ENCODE measurements at places on chromosomes 3 and 15.

DNA sequence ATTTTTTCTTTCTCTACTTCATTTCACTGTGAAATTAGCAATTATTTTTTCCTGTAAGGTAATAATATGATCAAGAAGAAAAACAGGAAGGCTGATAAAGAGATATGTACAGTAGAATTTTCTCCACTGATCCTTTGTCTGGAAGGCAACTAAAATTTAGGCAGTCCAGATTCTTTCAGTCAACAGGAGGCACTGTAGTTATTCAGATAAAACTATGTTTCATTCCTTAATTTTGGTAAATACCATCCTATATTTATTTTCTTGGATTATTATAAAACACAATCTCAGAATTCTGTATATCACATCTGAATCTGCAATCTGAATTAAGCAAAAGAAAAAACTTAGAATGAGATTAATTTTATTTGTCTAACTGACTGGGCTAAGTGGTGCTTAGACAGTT, 343.2 kb downstream of the LSAMP start:
- no peak for DNase-seq

GRCh38 chr15:39154776-39155175, 426.1 kb upstream of the THBS1 start:
- DNase-seq: no peak

- DNase-seq: no peak
Observed at GRCh38 chr3:188331166-188331565, 177.2 kb downstream of the LPP start.

- no peak for DNase-seq
Observed at GRCh38 chr15:37794947-37795346, 139.5 kb upstream of the TMCO5A start.

- DNase-seq: no peak
Observed at GRCh38 chr3:57637391-57637790, 40.2 kb upstream of the ARF4 start.

DNA sequence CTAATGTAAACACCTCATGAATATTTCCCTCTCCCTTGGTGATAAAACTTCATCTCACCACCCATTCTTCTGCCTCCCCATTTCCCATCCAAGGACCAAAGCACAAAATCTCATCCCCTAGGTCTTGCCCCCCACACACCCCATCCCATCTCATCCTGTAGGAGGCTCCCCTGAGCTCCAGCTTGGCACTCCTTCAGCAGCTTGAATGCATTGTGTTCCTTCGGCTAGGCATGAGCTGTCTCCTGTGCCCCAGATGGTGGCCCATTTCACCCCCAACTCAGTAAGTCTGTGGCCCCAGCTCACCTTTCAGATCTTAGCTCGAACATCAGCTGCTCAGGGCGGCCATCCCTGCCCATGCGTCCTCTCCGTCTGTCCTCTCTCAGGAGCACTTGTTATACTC, 203.6 kb upstream of the NR2F2 start:
- DNase-seq: no peak

- no peak for DNase-seq
Observed at GRCh38 chr3:160852856-160853255, 96.8 kb downstream of the PPM1L start.

DNA sequence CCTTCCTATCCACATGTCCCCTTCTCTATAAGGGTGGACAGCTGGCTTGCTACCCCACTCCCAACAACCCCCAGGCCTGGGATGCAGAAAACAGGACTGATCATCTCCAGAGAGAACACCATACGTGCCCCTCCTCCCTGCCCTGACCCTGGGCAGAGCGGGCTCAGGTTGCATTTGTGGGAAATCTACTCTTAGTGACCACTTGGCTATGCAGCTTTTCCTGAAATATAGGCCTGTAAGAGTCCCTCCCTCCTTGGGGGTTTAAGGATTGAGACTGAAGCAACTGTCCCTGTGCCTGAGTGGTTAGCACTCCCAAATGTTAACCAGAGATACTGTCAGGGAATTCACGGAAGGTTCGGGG, 11.7 kb downstream of the SH2D7 start:
- DNase-seq: no peak

GRCh38 chr15:74723187-74723586, 2.1 kb downstream of the CYP1A1 start:
- DNase-seq: no peak

GRCh38 chr3:189567322-189567721, 63.9 kb upstream of the TP63 start:
- no peak for DNase-seq

GRCh38 chr15:78617516-78617915, 3.3 kb downstream of the CHRNA3 start:
- DNase-seq: no peak

GRCh38 chr3:4750306-4750968, 228.8 kb upstream of the BHLHE40 start:
- DNase-seq: no peak

DNA sequence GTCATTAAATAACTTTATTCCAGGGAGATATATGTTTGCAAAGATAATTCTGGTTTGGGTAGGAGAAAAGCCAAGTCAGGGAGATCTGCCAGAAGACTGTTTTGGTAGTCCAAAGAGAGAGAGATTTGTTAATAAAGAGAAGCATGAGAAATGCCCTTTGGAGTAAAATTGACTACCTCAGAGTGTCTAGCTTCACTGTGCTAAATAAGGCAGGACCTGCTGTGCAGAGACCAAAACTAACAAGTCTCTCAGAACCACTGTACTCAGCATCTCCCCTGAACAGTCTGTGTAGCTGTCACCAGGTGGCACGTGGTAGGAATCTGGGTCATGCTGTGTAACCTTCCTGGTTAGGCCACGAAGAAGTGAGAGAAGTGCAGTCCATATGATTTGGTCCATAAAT, 31.6 kb upstream of the SLC35G2 start:
- peak; percentile 2 for DNase-seq

GRCh38 chr3:123330441-123330991, 118.4 kb downstream of the ADCY5 start:
- no peak for DNase-seq

GRCh38 chr3:5465183-5465582, 277.7 kb downstream of the EDEM1 start:
- DNase-seq: no peak

GRCh38 chr15:32833379-32833821, 115.6 kb downstream of the GREM1 start:
- DNase-seq: no peak

DNA sequence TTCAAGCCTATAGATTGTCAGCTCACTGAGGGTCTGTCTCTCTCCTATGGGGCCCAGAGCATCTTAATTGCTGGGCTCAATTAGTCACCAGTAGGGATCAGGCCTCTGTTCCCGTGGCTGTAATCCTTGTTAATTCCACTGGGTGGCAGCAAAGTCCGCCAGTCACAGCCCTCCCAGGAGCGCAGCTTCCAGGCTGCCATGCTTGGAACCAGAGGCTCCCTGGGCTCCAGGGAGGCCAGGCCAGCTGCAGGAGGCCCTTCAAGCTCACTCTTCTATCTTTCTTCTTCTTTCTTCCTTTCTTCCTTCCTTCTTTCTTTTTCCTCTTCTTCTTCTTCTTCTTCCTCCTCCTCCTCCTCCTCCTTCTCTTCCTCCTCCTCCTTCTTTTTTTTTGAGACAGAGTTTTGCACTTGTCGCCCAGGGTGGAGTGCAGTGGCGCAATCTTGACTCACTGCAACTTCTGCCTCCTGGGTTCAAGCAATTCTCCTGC, 14.4 kb downstream of the RNU5B-1 start:
- peak; percentile 69 for DNase-seq

- DNase-seq: no peak
Observed at GRCh38 chr3:133237380-133237779, 162.5 kb upstream of the BFSP2 start.

DNA sequence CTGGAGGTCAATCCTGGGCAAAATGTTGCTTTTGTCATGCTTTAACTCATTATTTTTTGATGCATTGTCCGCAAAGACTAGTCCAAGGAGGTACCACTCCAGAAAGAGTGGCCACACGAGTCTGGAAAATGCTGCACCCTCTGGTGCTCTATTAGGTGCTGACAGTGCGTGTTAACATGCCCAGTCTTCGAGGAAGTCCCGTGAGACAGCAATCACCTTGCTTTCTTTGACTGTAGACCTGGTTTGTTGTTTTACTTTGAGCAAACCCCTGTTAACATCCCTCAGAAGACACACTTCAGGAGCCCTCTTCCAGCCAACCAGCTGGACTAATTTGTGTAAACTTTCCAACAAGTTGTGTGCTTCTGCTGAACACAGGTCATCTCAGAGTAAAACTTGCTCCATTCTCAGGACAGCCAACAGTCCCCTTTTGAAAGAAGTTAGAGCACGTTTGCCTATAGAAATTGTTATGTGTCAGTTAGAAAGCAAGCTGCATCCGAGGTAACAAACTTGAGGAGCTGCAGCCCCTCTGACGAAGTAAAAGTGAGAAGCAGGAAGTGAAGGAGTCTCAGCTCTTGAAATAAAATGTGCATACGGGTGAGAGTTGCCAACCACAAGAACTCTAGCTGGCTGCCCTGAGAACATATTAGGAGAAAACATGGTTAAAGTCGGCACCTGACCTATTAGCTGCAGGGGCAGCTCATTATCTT, 205.0 kb downstream of the LPP start:
- DNase-seq: no peak

DNA sequence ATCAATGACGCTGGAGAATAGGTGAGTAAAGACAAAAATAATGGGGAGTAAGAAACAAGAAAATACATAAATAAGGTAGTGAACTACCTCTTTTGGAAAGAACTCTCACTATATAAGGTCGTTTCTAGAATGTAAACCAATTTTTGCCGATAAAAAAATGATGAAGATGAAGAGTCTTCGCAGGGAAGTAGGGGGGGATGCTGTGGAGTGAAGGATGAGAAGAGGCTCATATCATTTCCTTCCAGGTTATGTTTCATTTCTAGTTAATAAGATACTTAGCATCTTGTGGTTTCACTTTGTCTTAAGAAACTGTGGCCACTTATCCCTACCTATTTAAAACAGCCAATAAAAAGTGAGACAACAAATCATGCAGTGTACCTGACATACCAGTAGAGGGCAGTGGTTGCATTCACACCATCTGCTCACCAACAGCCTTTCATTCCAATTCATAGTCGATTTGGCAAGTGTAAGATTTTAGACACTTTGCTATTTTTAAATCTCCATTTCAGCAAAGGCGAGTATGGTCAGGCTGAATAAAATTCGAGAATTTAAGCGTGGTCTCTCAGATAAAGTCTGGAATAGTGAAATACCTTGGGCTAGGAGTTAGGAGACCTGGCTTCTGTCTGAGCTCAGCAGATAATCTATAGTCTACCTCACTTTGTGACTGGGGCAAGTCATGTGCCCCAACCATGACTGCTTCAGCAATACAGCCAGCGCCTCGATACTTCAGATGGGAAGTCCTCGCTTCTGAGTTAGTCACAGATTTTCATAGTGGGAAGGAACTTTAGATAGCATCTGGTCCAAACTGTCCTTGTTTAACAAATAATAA, 28.9 kb upstream of the ICE2 start:
- DNase-seq: no peak

DNA sequence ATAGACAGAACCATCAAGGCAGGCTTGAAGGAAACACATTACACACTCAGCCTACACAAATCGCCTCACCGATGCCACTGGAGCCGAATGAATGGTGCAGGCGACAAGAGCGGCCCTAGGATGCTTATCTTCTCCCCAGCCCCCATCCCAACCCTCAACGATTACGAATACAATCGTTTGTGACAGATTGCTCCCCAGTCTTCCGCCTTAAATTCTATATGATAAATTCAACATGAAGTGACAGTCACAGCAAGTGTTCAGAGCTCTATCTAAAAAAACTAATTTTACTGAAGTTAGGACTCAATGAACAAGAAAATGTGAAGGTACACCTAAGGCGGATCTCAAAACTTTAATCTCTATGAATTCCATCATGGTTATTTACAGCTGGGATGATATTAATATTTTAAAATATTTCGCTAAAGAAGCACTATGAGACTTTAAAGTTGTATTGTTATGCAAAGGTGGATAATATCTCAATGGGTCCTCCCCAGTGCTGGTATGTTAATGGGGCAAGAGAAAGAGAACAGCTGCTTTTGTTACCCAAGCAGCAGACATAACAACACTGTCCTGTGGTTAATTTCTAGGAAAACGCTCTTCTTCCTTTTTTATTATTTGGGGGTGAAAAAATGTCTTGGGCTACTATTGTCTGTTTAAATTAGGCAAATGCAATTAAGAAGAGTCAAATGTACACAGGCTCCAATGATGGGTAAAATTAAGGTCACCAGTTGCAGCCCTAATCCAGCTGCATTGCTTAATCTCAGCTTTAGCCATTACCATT, 147.6 kb upstream of the NR2F2 start:
- DNase-seq: no peak

GRCh38 chr3:56365905-56366640, 102.2 kb downstream of the ERC2 start:
- no peak for DNase-seq

DNA sequence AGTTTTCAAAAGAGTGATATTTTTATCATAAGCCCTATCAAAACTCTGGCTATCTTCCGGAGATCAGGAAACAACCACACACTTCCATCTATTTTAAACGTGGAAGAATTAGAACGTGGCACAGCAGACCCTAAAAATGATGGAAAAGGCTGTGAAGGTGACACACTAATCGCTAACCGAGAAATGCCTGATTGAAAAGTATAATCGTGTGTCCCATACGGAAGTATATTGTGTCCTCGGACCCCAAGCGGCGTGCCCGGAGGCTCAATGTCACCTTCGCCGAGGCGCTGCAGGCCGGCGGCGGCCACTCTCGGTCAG, 642 bp downstream of the COX5A start:
- no peak for DNase-seq

GRCh38 chr15:90000186-90001001, 730 bp upstream of the ZNF710 start:
- DNase-seq: no peak

- no peak for DNase-seq
Observed at GRCh38 chr3:32945136-32945535, 6.3 kb upstream of the CCR4 start.

- no peak for DNase-seq
Observed at GRCh38 chr3:51721062-51721745, 14.3 kb downstream of the GRM2 start.

DNA sequence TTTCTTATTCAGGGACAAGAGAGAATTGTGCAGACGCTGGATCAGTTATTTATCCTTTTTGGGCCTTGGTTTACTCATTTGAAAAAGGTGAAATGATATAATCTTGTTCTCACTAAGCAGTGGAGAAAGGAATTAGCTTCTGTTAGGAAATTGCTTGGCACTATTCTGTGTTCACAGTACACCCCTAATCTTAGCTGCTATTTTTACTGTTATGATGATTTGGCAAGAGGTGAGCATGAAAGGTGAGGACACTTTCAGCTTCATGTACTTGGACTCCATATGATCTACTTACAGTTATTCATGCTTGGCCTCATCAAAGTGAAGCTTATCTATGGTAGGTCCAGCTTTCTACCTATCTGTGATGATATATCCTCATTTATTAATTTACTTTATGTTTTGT, 280.6 kb downstream of the EBLN2 start:
- no peak for DNase-seq

- no peak for DNase-seq
Observed at GRCh38 chr15:38398134-38398533, 55.8 kb upstream of the FAM98B start.

All from stimulated activated CD4-positive, alpha-beta T cell treated with anti-CD3 and anti-CD28 coated beads, Interleukin-4, amount 100 ng/mL, for 1 hour (primary cell).